ENCODE measurements at places on chromosomes 1 and 21.

DNA sequence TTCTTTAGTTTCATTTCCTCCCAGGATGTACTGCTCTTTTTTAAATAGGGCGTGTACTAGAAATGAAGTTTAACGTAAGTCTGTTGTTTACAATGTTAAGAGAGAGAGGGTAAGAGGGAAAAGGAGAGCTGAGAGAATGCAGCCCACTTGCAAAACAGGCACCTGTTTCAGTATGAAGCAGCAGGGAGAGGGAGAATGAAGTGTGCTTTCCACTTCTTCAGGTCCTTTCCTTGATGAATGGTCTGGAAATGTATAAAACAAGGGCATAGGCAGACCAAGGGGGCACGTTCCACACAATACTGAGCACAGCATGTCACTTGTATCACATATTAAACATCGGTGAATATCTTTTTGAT is 2.0 kb downstream of the KCNA3 start:
- DNase-seq, result peak; percentile 32

GRCh38 chr1:85195703-85196102 is 5.1 kb downstream of the SYDE2 start:
- DNase-seq, result no peak

DNA sequence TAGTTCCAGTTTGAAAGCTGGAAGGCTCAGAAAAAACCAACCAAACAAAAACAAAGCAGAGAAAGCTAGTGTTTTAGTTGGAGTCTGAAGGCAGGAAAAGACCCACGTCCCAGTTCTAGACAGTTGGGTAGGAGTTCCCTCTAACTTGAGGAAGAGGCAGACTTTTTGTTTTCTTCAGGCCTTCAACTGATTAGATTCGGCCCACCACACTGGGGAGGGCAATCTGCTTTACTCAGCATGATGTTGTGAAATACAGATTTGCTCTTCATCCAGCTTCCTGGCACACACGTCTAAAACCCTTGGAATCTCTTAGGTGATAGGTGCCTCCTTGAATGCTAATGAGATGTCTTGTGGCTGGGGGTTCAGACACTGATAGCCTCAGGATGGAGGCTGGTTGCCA is 49.1 kb upstream of the CSF3R start:
- no peak for DNase-seq

DNA sequence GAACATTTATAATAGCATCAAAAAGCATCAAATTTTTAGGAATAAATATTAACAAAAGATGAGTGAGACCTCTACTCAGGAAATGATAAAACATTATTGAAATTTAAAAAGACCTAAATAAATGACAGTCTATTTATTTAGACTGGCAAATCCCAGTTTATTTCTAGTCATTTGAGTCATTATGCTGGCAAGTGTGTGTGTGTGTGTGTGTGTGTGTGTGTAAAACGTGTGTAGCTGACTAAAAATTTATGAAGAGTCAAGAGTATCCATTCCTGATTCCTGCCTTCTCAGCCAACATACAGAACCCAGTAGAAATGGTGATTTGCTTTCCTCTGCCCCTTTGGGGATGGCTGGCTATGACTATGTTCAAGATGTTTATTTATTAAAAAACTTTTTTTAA is 46.2 kb downstream of the OSBPL9 start:
- DNase-seq, result no peak

GRCh38 chr1:118147522-118147921 is 37.5 kb downstream of the SPAG17 start:
- no peak for DNase-seq

DNA sequence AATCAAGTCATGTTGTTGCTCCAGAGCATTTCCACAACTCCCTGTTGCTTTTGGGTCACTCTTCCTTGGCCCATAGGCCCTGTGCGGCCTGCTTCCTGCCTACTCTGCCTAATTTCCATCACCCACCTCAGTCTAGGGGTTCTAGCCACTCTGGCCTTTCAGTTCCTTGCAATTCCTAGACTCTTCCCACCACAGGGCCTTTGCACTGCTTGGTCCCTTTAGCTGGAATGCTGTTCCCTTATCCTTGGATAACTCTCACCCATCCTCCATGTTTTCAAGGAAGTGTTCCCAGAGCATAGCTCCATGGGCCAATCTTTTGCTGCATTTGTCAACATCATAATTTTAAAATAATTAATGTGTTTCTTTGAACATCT is 18.7 kb downstream of the EPHB2 start:
- no peak for DNase-seq

DNA sequence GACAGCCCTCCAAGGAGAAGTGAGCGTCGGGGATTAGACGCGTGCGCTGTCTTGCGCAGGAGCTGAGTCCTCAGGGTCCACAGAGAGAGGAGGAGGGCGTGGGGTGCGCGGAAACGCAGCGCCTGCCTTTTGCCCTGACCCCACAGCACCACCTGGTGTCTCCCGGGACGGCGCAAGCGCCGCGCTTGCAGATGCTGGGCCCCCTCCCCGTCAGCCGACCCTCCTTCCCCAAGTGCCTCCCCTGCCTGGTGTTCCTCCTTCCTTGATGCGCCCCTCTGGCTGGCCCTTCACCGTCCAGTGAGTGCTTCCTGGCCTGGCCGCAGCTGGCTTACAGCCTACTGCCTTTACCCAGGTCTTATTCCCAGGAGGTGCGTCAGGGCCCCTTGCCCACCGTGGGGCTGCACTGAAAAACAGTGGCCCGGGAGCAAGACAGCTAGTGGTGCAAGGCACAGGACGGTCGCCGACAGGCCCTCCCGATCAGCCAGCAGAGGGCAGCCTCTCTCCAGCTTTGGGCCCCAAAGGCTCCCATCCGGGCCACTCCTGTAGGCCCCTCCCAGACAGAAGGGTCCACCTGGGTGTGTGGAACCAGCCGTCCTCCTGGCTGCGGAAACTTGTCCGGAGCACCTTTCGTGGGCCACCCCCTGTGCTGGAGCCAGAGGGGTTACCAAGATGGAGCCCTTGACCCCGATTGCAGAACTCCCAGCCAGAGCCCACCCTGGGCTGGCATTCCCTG is 12.9 kb upstream of the PHLDA3 start:
- peak; percentile 91 for DNase-seq

GRCh38 chr1:50980505-50980904 is 10.5 kb downstream of the CDKN2C start:
- no peak for DNase-seq

Data from transverse colon (tissue), 4 donors.